Hindlimb muscle (tissue), 1 donor: ENCODE measurements at places on chromosomes 5 and 9. TPM values are rescaled to one million over a fixed set of nuclear protein-coding genes. Genes with fewer than 3 reads are reported as not detected.

- DNase-seq, result no peak
Measured at GRCh38 chr5:43947935-43948334, 345.0 kb downstream of the NNT start.

DNA sequence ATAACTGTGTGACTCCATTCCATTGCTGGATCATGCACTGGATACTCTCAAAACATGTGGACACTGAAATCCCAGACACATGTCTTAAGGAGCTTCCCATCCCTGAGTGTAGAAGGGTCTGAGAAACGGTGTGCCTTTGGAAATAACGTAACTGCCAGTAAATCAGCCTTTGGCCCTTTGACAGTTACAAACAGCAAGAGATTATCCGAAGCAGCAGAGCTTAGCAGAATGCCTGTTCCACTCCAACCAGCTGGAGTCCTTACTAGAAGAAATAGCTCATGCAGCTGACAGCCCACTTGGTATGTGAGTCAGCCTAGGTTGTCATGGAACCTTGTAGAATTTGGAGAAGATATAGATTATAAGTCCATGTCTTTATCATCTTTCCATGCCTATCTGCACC lies 7.0 kb downstream of the TMEM252 start:
- DNase-seq, result no peak

The HMCN2 gene
- 7.5 TPM for polyA plus RNA-seq

DNA sequence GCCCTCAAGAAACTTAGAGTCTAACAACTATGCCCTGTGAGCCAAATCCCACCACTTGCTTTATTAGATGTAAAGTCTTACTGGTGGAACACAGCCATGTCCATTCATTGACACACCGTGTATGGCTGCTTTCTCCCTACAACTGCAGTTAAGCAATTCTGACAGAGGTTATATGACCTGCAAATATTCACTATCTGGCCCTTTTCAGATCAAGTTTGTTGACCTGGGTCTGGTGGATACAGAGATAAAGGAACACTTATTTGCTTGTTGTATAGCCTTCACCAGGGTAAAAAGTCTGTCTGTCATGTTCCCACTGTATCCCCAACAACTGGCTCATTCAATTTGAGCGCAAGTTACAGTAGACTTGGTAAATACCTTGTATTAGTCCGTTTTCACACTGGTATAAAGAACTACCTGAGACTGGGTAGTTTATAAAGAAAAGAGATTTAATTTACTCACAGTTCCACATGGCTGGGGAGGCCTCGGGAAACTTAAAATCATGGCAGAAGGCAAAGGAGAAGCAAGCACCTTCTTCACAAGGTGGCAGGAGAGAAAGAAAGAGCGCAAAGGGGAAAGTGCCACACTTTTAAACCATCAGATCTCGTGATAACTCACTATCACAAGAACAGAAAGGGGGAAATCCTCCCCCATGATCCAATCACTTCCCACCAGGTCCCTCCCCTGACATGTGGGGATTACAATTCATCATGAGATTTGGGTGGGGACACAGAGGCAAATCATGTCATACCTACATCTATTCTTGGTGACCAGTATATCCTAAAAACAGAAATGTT lies 27.9 kb downstream of the DEPDC1B start:
- no peak for DNase-seq

The FAM200C gene
- polyA plus RNA-seq, result 12.2 TPM

The HEMGN gene
- polyA plus RNA-seq, result 4.2 TPM
